A549 treated with AZD2906 at 1 μM for 4 hours (cell line): ENCODE measurements at places on chromosomes 13 and 19. TPM values are rescaled to one million over a fixed set of nuclear protein-coding genes. Genes with fewer than 3 reads are reported as not detected.

ZNF555 gene
- 1.8 to 2.8 TPM (median 2.4 TPM) in 5 replicates for total RNA-seq

ZNF302 gene
- total RNA-seq, result 13.1 to 16.2 TPM (median 15.4 TPM) in 5 replicates

DZIP1 gene
- total RNA-seq, result 10.6 to 12.3 TPM (median 11.6 TPM) in 5 replicates

ZNF708 gene
- total RNA-seq, result 0.79 to 1.3 TPM (median 0.85 TPM) in 5 replicates

PROSER1 gene
- 9.6 to 11.1 TPM (median 10.9 TPM) in 5 replicates for total RNA-seq

LILRB3 gene
- total RNA-seq, result 0.11 to 0.50 TPM (median 0.23 TPM) in 5 replicates

MISP3 gene
- total RNA-seq, result 2.2 to 4.3 TPM (median 3.9 TPM) in 5 replicates

MAMSTR gene
- 0.25 to 0.52 TPM (median 0.35 TPM) in 5 replicates for total RNA-seq

GGN gene
- total RNA-seq, result 0.14 to 0.65 TPM (median 0.49 TPM) in 5 replicates

FGF9 gene
- not detected in 5 replicates for total RNA-seq

RAB3A gene
- total RNA-seq, result 0.46 to 0.72 TPM (median 0.55 TPM) in 5 replicates

MIPEP gene
- total RNA-seq, result 20.2 to 26.7 TPM (median 26.4 TPM) in 5 replicates

KCNRG gene
- total RNA-seq, result 0.32 to 0.75 TPM (median 0.54 TPM) in 5 replicates

SLAIN1 gene
- 0.45 to 0.76 TPM (median 0.58 TPM) in 5 replicates for total RNA-seq

TINCR gene
- total RNA-seq, result 2.2 to 3.5 TPM (median 2.6 TPM) in 5 replicates

UBAC2 gene
- 61.5 to 65.8 TPM (median 64.6 TPM) in 5 replicates for total RNA-seq

SWSAP1 gene
- total RNA-seq, result 1.3 to 2.1 TPM (median 1.8 TPM) in 5 replicates

CDC16 gene
- total RNA-seq, result 39.1 to 43.9 TPM (median 42.0 TPM) in 5 replicates

NANOS3 gene
- 2.1 to 3.6 TPM (median 2.8 TPM) in 5 replicates for total RNA-seq

ACER1 gene
- not detected in 5 replicates for total RNA-seq

CGB8 gene
- 1.6 to 3.0 TPM (median 2.6 TPM) in 5 replicates for total RNA-seq

SLITRK1 gene
- not detected in 5 replicates for total RNA-seq

FLT3LG gene
- total RNA-seq, result 1.1 to 1.7 TPM (median 1.3 TPM) in 5 replicates

C2CD4C gene
- total RNA-seq, result 0.35 to 0.70 TPM (median 0.53 TPM) in 5 replicates

ZNF208 gene
- not detected in 5 replicates for total RNA-seq

IFNL1 gene
- total RNA-seq, result 0.11 TPM in 1 of 5 replicates, not detected in the others

C1QTNF9 gene
- not detected in 5 replicates for total RNA-seq

PSPN gene
- 0.51 to 1.1 TPM (median 0.75 TPM) in 5 replicates for total RNA-seq

PCDH9 gene
- total RNA-seq, result 5.1 to 7.9 TPM (median 7.0 TPM) in 5 replicates

PCCA gene
- 7.9 to 8.8 TPM (median 8.0 TPM) in 5 replicates for total RNA-seq

PSG6 gene
- 0.07 to 0.11 TPM in 2 of 5 replicates, not detected in the others for total RNA-seq

MYO16 gene
- total RNA-seq, result 0.02 to 0.10 TPM (median 0.07 TPM) in 5 replicates

ACP7 gene
- total RNA-seq, result 0.05 to 0.10 TPM (median 0.05 TPM) in 4 of 5 replicates, not detected in the other

PPFIA3 gene
- total RNA-seq, result 4.8 to 8.8 TPM (median 7.2 TPM) in 5 replicates

PALM gene
- 11.4 to 15.5 TPM (median 14.4 TPM) in 5 replicates for total RNA-seq

ZNF573 gene
- total RNA-seq, result 2.0 to 2.3 TPM (median 2.1 TPM) in 5 replicates

ATXN8OS gene
- total RNA-seq, result not detected in 5 replicates

ZNF20 gene
- total RNA-seq, result 0.13 to 0.29 TPM (median 0.22 TPM) in 4 of 5 replicates, not detected in the other

FAM187B gene
- total RNA-seq, result not detected in 5 replicates

BCL2L12 gene
- total RNA-seq, result 57.1 to 73.6 TPM (median 72.4 TPM) in 5 replicates

SGCG gene
- total RNA-seq, result not detected in 5 replicates

RNF113B gene
- not detected in 5 replicates for total RNA-seq

LGALS14 gene
- total RNA-seq, result not detected in 5 replicates

RNF225 gene
- 0.13 to 0.19 TPM (median 0.16 TPM) in 4 of 5 replicates, not detected in the other for total RNA-seq

CEACAM5 gene
- total RNA-seq, result 1.0 to 2.0 TPM (median 1.5 TPM) in 5 replicates

PGLYRP2 gene
- total RNA-seq, result 0.03 TPM in 1 of 5 replicates, not detected in the others

NCAN gene
- total RNA-seq, result 0.02 to 0.08 TPM (median 0.06 TPM) in 5 replicates

FGF14 gene
- total RNA-seq, result not detected in 5 replicates

PEAK3 gene
- total RNA-seq, result 0.17 to 0.39 TPM (median 0.28 TPM) in 5 replicates

TYROBP gene
- not detected in 5 replicates for total RNA-seq
